ENCODE measurements at places on chromosomes 12 and 14.

- DNase-seq: no peak
Measured at GRCh38 chr14:106204063-106204462, 677.7 kb downstream of the TMEM121 start.

DNA sequence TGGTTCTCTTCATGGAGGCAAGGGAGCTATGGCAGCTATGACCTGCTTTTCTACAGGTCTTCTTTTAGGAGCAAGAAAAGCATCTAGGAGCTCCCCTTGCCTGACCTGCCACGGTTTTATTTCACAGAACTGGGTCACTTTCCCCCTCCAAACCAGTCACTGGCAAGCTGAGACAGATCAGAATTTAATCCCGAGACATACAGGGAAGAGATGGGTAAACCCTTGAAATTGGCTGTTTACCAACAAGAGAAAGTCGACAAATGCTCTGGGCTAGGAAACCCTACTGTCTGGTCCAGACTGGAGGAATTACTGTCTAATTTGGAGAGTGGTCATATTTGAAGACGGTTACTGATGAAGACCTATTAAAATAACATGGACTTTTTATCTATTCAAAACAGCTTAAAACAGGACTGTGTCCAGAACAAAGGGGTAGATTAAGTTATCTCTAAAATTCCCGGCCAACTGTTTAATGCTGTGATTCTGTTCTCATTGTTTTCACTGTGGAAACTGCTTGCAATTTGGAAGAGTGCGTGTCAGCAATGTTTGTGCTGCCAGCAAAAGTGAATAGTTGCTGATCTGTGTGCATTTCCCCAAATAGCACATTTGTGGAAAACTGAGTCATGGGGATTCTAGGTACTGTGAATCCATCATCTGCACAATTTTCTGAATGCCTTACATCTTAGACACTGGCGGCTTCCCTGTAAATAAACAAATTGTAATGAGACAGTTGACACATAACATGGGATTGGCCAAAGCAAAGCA lies 73.4 kb upstream of the EEA1 start:
- no peak for DNase-seq

DNA sequence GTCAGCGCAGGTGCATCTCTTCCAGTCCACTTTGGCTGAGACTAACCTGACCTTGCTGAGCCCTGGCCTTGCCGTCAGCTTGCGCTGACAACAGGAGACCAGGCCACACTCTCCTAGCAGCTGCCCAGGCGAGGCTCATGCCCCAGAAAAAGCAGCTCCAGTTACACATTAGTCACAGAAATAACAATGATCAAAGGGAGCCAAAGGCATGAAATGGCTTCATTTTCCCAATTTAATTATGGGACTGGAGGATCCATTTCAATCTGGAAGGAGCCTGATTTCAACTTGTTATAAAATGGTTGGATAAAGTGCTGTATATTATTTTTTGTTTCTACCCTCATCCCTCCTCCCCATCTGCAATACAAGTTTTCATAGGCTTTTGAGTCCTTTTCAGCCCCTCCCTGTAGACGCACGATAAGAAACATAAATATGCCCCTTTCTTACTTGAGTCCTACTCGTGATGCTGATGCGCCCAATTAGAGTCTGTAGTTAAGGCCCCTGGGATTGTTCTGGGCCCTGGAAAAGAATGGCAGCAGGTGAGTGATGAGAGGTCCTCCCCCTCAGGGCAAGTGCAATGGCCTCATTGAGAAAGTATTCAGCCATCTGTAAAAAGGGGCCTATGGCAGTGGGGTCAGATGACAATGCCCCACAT lies 376.0 kb downstream of the C12orf75 start:
- no peak for DNase-seq

DNA sequence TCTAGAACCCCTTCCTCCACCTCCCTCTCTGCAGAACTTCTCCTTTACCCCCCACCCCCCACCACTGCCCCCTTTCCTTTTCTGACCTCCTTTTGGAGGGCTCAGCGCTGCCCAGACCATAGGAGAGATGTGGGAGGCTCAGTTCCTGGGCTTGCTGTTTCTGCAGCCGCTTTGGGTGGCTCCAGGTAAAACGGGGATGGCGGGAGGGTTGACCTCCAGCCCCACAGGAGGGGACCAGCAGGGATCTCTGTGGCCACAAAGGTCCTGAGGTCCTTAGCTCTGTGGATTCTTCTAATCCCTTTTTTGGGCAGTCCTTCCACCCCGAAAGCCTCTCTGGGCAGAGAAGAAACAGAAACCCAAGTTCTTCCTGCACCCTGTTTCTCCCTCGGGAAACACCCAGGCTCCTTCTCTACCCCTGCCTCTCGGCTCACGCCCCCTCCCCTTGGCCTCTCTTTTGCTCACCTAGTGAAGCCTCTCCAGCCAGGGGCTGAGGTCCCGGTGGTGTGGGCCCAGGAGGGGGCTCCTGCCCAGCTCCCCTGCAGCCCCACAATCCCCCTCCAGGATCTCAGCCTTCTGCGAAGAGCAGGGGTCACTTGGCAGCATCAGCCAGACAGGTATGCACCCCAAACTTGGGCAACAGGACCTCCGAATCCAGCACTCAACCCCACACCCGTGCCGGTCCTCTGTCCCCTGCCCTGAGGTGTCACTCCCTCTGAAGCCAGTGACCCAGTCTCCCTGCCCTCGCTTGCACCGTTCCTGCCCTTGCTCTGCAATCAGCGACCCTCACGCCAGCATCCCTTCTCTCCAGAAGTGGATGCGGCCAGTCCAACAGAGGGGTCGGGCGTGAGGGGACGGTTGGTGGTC lies 638 bp downstream of the LAG3 start:
- DNase-seq: no peak

- no peak for DNase-seq
Measured at GRCh38 chr12:69874606-69875005, 49.6 kb downstream of the MYRFL start.
